HepG2 (cell line): ENCODE measurements at places on chromosomes 1 and 21. TPM values are rescaled to one million over a fixed set of nuclear protein-coding genes. Genes with fewer than 3 reads are reported as not detected.

GRCh38 chr1:210239349-210240111, 6.9 kb downstream of the SERTAD4 start:
- H3K27ac ChIP-seq, result no peak overlapping the region
- DNase-seq, result peak; percentile 16
- H3K4me1 ChIP-seq, result no peaks in the 10 kb centered on the region
- H3K27me3 ChIP-seq, result no peaks in the 10 kb centered on the region
- no peak overlapping the region for H3K4me3 ChIP-seq
- no peaks in the 10 kb centered on the region for H3K36me3 ChIP-seq

DNA sequence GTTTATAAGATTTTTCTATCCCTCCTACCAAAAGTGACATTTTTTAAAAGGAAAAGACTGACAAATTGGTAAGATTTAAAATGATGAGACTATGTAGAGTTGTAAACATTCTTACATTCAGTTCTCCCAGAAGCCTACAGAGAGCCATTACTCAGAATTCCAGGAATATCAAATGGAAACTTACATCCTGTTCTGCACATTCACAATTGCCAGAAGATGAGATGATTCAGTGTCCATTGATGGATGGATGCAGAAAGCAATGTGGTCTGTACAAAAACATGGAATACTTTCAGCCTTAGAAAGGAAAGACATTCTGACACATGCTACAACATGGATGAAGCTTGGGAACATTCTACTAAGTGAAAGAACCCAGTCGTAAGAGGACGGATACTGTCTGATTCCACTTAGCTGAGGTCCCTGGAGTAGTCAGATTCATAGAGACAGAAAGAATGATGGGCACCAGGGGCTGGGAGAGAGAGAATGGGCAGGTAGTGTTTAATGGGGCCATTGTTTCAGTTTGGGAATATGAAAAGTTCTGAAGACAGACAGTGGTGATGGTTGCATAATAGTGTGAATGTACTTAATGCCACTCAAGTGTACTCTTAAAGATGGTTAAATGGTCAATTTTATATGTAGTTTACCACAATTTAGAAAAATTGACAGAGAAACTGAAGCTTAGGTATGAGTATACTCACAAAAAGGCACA, 16.6 kb downstream of the MX1 start:
- H3K36me3 ChIP-seq, result no peaks in the 10 kb centered on the region
- H3K4me1 ChIP-seq, result no peaks in the 10 kb centered on the region
- no peaks in the 10 kb centered on the region for H3K27me3 ChIP-seq
- no peak overlapping the region for H3K27ac ChIP-seq
- no peak for DNase-seq

- H3K4me1 ChIP-seq, result peaks cover 95% of the 10 kb centered on the region
- no peaks in the 10 kb centered on the region for H3K27me3 ChIP-seq
- peak; percentile 86 for DNase-seq
- H3K36me3 ChIP-seq, result no peaks in the 10 kb centered on the region
- peak overlapping the region; percentile 69 for H3K27ac ChIP-seq
Observed at GRCh38 chr1:56448529-56449300, 130.6 kb downstream of the PLPP3 start.

- peaks cover 38% of the 10 kb centered on the region for H3K4me1 ChIP-seq
- DNase-seq, result no peak
- no peaks in the 10 kb centered on the region for H3K27me3 ChIP-seq
- H3K36me3 ChIP-seq, result no peaks in the 10 kb centered on the region
- no peak overlapping the region for H3K27ac ChIP-seq
Observed at GRCh38 chr21:38979271-38980121, 173.8 kb downstream of the ETS2 start.

ZMYND12 gene
- 0.13 TPM in 1 of 2 replicates, not detected in the other for total RNA-seq

DNA sequence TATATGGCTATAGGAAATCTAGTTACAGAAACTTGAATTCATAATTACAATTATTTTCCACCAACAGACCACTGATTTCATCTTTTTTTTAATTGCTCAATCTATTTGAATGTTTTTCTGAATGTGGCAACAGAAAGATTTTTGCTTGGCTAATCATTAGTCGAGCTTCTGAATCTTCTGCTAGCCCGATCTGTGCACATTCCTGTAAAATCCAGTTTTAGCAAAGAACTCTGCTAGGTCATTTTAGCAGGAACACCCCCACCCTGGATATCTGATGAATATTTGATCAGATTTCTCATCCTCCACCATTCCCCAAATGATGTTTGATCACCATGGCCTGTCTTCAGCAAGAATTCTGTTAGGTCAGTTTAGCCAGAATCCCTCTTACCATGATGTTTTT, 176.3 kb downstream of the LEPR start:
- no peaks in the 10 kb centered on the region for H3K27me3 ChIP-seq
- no peaks in the 10 kb centered on the region for H3K4me1 ChIP-seq
- H3K27ac ChIP-seq, result no peak overlapping the region
- no peak overlapping the region for H3K4me3 ChIP-seq
- DNase-seq, result no peak

GRCh38 chr21:26136671-26137070, 33.9 kb downstream of the APP start:
- no peak overlapping the region for H3K4me3 ChIP-seq
- no peak for DNase-seq
- H3K36me3 ChIP-seq, result no peaks in the 10 kb centered on the region

OR2L5 gene
- not detected in 2 replicates for total RNA-seq

GRCh38 chr1:228515200-228515834, 28.1 kb downstream of the RNF187 start:
- no peak overlapping the region for H3K4me3 ChIP-seq
- no peak overlapping the region for H3K27ac ChIP-seq
- H3K4me1 ChIP-seq, result no peaks in the 10 kb centered on the region
- no peaks in the 10 kb centered on the region for H3K36me3 ChIP-seq

SPRR5 gene
- not detected in 2 replicates for total RNA-seq

- H3K4me3 ChIP-seq, result no peak overlapping the region
- no peak for DNase-seq
- H3K27ac ChIP-seq, result no peak overlapping the region
- no peaks in the 10 kb centered on the region for H3K27me3 ChIP-seq
- peaks cover 17% of the 10 kb centered on the region; the same call in 1 of the 3 replicates for H3K36me3 ChIP-seq
- H3K4me1 ChIP-seq, result no peaks in the 10 kb centered on the region
Observed at GRCh38 chr1:218317061-218317460, 28.1 kb upstream of the TGFB2 start.

GRCh38 chr1:152036267-152037216, at the start of gene S100A11:
Gene S100A11, minus strand, starts transcription at chr1:152037004. Its CDS starts 89 bp downstream, at chr1:152036915.
- H3K36me3 ChIP-seq, result 0 out of 2 replicates have a peak, but pooled peaks cover 2% of the 10 kb centered on the region
- H3K27me3 ChIP-seq, result peaks cover 40% of the 10 kb centered on the region; the same call in 1 of the 3 replicates
- peaks cover 35% of the 10 kb centered on the region for H3K4me1 ChIP-seq
- peak within 1 kb of the TSS; percentile 53 for H3K4me3 ChIP-seq

PTCH2 gene
- total RNA-seq, result 0.18 and 0.60 TPM in 2 replicates

DNA sequence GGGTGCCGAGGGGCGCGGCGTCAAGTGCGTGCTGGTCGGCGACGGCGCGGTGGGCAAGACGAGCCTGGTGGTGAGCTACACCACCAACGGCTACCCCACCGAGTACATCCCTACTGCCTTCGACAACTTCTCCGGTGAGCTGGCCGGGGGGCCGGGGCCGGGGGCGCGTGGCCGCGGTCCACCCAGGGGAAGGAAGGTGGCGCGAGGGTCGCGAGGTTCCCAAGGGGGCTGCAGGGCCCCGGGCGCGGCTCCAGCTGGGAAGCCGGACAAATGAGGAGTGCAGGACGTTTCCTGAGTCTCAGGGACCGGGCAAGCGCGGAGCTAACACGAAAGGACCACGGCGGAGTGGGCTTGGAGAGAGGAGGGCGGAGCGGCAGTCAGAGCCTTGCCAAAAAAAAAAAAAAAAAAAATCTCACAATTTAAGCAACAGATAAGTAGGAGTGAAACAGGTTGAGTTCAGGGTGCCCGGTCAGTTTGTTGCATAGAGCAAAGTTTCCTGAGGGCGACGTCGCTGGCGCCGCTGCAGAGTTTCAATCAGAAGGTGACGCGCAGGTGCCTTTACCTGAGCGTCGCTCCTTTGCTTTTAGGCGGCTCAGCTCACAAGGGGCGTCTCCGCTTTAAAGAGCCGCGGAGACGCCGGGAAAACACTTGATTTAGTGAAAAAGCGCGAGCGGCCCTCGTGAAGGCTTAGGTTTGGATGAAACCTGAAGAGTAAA, 750 bp downstream of the RHOU start:
- peaks cover 48% of the 10 kb centered on the region for H3K4me1 ChIP-seq
- H3K36me3 ChIP-seq, result peaks cover 6% of the 10 kb centered on the region; the same call in 1 of the 2 replicates
- H3K4me3 ChIP-seq, result peak overlapping the region; percentile 86

- H3K4me3 ChIP-seq, result no peak overlapping the region
- H3K27me3 ChIP-seq, result no peaks in the 10 kb centered on the region
- H3K36me3 ChIP-seq, result peaks cover 7% of the 10 kb centered on the region; the same call in 2 of the 3 replicates
- H3K27ac ChIP-seq, result no peak overlapping the region
- no peak for DNase-seq
Observed at GRCh38 chr1:206492589-206492988, 14.7 kb upstream of the RASSF5 start.

DNA sequence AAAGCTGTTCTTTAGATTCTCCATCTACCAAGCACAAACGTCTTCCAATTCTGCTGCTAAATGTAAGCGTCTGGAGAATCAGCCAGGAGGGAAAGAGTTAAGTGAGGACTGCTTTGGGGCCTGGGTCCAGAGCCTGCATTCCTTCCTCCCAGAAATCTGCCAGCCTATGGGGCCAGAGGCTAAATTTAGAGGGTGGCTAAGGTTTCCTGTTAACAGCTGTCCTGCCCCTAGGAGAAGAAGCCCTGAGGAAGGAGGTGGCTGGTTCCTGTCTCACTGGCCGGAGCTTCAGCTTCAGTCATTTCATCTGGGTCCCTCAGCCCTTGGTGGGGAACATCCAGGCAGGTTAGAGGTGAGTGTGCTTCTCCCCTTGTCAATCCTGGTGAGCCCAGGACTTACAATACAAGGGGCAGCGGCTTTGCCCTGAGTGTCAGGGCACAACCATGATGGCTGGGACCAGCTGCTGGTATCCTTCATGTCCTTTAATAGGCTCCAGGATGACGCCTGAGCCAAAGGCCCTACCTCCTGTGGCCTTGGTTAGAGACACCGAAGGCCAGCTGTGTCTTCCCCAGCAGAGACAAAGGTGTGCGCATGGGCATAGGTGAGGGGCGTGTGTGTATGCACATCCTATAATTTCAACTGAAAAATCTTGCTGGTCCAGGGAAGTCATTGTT, at the start of gene STYXL2:
STYXL2 (plus strand) TSS at position 230 of the 671 bp plus-strand sequence. CDS start 775 bp downstream, outside the sequence.
- H3K27me3 ChIP-seq, result 0 out of 2 replicates have a peak, but pooled peaks cover 1% of the 10 kb centered on the region
- DNase-seq, result no peak
- no peaks in the 10 kb centered on the region for H3K4me1 ChIP-seq
- no peak within 1 kb of the TSS for H3K4me3 ChIP-seq
- H3K36me3 ChIP-seq, result no peaks in the 10 kb centered on the region

DNA sequence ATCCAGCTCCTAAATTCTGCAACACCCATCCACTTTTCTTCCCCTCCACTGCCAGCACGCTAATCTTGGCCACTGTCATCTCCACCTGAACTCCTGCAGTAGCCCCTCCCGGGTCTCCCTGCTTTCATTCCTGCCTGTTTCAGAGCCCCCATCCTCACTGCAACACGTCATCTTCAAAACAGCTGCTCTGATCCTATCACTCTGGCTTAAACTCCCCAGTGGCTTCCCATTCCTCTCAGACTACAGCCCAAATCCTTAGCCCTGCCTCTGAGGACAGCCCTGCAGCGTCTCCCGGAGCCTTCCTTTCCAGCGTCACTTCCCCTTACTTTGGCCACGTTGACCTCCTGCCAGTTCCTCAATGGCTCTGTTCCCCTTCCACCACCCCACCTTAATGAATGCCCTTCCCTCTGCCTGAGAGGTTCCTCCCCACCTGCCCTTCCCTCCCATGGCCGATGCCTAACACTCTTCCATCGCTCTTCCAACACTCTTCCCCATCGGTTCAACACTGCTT, 22.9 kb upstream of the IFNAR2 start:
- H3K4me3 ChIP-seq, result no peak overlapping the region
- H3K4me1 ChIP-seq, result peaks cover 56% of the 10 kb centered on the region
- DNase-seq, result no peak
- H3K27ac ChIP-seq, result no peak overlapping the region

DNA sequence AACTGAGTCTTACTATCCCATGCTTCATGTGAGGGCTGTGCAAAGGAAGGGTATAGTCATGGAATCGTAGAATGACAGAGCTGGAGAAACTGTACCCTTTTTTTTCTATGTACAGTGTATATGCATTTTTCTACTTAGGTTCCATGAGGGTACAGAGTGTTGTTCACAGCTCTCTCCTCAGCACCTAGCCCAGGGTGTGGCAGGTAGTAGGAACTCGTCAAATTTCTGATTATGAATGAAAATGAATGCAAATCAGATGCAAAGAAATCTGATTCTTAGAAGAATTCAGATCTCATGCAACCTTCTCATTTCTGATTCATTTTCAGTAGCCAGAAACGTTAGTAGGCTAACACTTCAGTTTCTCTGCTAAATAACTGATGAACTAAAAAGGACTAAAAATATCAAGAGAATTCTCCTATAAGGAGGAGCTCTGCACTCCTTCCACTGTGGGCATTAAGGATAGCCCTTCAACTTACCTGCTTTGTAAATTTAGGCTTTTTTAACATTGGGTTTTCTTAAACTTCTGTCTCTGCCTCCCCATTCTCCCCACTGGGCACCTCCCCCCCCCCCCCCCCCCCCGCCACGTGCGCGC, 18.0 kb upstream of the HHAT start:
- DNase-seq, result no peak
- H3K4me3 ChIP-seq, result no peak overlapping the region
- no peak overlapping the region for H3K27ac ChIP-seq
- no peaks in the 10 kb centered on the region for H3K36me3 ChIP-seq

- peaks cover 59% of the 10 kb centered on the region for H3K4me1 ChIP-seq
- H3K36me3 ChIP-seq, result no peaks in the 10 kb centered on the region
- peak; percentile 52 for DNase-seq
- H3K4me3 ChIP-seq, result no peak overlapping the region
- no peak overlapping the region for H3K27ac ChIP-seq
Observed at GRCh38 chr1:58905628-58906221, 121.9 kb upstream of the JUN start.

GRCh38 chr1:232987046-232987773, 36.8 kb downstream of the NTPCR start:
- H3K27me3 ChIP-seq, result no peaks in the 10 kb centered on the region
- no peaks in the 10 kb centered on the region for H3K36me3 ChIP-seq
- H3K4me3 ChIP-seq, result no peak overlapping the region
- no peaks in the 10 kb centered on the region for H3K4me1 ChIP-seq
- no peak overlapping the region for H3K27ac ChIP-seq
- DNase-seq, result no peak

CA6 gene
- not detected in 2 replicates for total RNA-seq

GRCh38 chr1:15153842-15154479, 414 bp downstream of the TMEM51 start:
- no peaks in the 10 kb centered on the region for H3K36me3 ChIP-seq
- peak overlapping the region; percentile 83 for H3K4me3 ChIP-seq
- peaks cover 81% of the 10 kb centered on the region for H3K4me1 ChIP-seq
- H3K27me3 ChIP-seq, result no peaks in the 10 kb centered on the region
- no peak for DNase-seq

INAVA gene
- 11.7 and 13.5 TPM in 2 replicates for total RNA-seq

F13B gene
- 1.9 and 2.7 TPM in 2 replicates for total RNA-seq

GRCh38 chr1:66335859-66336640, 197.9 kb upstream of the SGIP1 start:
- no peak overlapping the region for H3K27ac ChIP-seq
- DNase-seq, result no peak
- H3K4me3 ChIP-seq, result no peak overlapping the region
- H3K27me3 ChIP-seq, result peaks cover 2% of the 10 kb centered on the region; the same call in 1 of the 3 replicates

C4BPA gene
- 18.7 and 32.1 TPM in 2 replicates for total RNA-seq

GRCh38 chr1:47875831-47876586, 121.2 kb downstream of the TRABD2B start:
- H3K4me1 ChIP-seq, result peaks cover 60% of the 10 kb centered on the region
- H3K27ac ChIP-seq, result peak overlapping the region; percentile 82
- no peak overlapping the region for H3K4me3 ChIP-seq
- DNase-seq, result peak; percentile 87
- no peaks in the 10 kb centered on the region for H3K36me3 ChIP-seq

C1orf115 gene
- total RNA-seq, result 85.9 and 86.7 TPM in 2 replicates

PDPN gene
- not detected in 2 replicates for total RNA-seq

SDC3 gene
- total RNA-seq, result 0.18 and 0.49 TPM in 2 replicates
